ENCODE measurements at places on chromosomes 1 and 21.

- peak; percentile 80 for DNase-seq
Measured at GRCh38 chr1:50348449-50349241, 74.6 kb downstream of the DMRTA2 start.

- no peak for DNase-seq
Measured at GRCh38 chr1:62077821-62078220, 116.8 kb upstream of the L1TD1 start.

GRCh38 chr1:27435566-27436203 lies 43.3 kb downstream of the GPR3 start:
- DNase-seq: no peak

GRCh38 chr1:157380523-157380922 lies 171.8 kb downstream of the FCRL5 start:
- DNase-seq: no peak

DNA sequence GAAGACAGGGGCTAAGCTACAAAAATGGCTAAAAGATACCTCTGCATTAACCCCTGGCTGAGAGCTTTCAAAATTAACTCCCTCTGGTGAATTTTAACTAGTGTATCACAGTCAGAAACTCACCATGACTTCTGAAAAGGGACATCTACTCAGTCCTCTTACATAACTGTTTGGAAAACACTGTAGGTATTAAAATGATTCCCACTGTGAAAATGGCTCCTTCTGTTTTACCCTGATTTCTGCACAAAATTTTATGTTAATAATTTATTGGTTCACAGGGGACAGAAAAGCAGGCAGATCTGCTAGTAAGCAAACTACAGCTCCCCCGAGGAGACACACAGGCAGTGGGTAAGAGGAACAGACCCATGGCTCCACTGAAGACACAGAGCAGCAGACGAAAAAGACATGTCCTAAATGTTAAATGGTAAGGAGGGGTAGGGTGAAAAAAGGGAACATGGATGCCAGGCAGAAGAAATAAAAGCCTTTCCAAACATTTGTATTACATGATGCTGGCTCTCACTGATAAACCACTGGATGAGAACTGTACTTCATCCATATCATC lies 111.7 kb downstream of the SLC45A1 start:
- DNase-seq: no peak

DNA sequence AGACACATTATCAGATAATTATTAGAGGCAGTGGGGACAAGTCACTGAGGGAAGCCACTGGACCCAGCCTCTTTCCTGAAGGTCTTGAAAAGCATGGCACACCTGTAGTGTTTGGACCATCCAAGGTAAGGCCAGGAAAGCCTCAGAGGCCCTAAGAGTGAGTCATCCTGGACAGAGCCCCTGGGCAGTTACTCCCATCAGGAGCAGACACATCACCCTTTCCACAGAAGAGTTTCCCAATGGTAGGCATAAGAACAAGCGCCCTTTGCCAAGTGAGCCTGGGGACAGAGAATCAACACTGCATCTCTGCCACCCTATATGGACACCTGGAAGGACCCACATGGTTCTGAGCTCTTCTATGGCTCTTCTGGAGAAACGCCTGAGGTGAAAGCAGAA lies 136.0 kb downstream of the PLXNA2 start:
- no peak for DNase-seq

GRCh38 chr1:234582681-234583301 lies 27.2 kb downstream of the IRF2BP2 start:
- DNase-seq: no peak

GRCh38 chr1:201531551-201532425 lies 7.1 kb upstream of the NAV1 start:
- no peak for DNase-seq

DNA sequence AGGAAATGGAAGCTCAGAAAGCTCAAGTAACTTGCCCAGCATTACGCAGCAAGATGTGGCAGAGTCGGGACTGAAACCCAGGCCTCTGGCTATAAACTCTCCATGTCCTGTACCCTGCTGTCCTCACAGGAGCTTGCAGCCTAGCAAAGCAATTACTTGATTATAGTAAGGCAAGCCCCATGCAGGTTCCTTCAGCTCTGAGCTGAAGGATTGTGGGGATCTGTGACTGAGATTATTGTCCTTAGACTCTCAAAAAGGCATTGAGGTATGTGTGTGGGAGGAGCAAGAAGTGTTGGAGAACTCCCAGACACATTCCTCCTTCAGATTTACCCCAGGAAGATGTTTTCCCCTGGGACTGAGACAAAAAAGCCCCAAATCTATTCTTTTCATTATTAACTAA lies 124.0 kb upstream of the SPATA6 start:
- no peak for DNase-seq

DNA sequence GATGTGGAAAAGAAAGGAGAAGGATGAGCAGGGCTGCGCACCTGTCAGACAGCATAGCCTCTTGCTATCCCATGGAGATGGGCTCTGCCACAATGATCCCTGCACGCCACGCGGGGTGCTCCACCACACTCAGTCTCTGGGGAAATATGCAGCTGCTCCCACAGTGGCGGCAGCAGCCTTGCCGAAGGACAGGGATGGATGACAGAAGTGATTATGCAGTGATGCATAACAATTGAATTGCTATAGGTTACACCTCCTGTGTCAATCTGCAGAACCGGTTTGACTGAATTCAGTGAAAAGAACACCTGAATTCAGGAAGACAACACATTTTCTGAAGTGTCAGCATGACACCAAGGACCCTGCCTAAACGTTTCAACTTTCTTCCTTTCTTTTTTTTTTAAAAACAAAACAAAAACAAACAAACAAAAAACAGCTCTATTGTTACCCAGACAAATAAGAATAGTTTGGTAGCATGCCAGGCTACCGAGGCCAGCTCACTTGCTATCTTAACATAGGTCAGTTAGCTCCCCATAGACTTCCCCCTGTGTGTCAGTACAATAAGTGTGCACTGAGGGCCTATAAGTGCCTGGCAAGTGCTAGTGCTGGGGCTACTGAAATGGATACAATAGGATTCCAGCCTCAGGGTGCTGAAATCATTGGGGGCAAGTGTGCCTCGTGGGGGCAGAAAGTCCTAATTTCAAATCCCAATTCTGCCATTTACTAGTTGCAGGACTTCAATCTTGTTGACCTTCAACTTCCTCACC lies 127.6 kb upstream of the LMO4 start:
- DNase-seq: no peak

GRCh38 chr1:231611851-231612250 lies 14.7 kb upstream of the DISC1 start:
- no peak for DNase-seq

GRCh38 chr1:97740891-97741290 lies 179.9 kb downstream of the DPYD start:
- no peak for DNase-seq

GRCh38 chr1:82632155-82632554 lies 831.4 kb downstream of the ADGRL2 start:
- DNase-seq: no peak

- no peak for DNase-seq
Measured at GRCh38 chr1:168121401-168122011, 15.2 kb downstream of the GPR161 start.

DNA sequence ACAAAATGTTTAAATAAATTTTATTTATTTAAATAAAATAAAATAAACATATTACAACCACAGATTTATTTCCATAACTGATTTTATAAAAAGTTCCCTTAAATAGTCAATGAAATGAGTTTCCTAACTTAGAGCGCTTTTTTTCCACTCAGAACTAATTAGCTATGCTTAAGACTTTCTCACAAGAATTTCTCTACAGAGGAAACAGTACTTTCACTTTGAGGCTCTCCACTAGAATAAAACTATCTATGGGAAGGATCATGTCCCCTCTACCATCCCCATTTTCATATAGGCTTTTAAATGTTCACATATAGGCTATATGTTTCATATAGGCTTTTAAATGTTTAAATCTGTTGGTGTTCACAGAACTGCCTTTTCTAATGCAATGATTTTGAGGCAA lies 40.0 kb upstream of the DPH5 start:
- DNase-seq: no peak

DNA sequence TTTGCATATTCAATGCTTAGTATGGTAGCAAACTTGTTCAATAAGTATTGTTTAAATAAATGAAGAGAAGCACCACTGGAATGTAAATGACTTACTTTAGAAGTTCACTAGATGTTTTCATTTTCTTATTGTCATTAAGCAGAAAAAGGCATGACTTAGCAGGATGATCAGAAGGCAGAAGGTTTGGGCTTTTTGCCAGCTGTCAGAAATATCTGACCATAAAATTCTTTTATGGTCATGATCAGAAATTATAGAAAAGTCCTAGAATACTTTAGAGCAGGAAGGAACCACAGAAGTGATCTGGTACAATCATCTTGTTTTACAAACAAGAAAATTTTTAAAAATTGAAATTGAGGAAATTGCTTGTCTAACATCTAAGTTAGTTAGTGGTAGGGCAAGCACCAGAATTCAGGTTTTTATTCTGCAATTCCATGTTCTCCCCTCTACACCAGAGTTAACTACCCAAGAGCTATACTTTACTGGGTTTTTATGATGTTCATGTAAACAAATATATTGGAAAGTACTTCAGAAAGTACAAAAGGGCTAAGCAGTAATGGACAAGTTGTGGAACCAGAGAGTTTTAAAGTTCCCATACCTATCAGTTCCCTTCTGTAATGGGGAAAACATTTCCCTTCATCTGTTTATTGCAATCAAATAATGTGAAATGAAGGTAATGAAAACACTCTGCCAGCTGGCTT lies 10.1 kb downstream of the FMO5 start:
- DNase-seq: no peak

DNA sequence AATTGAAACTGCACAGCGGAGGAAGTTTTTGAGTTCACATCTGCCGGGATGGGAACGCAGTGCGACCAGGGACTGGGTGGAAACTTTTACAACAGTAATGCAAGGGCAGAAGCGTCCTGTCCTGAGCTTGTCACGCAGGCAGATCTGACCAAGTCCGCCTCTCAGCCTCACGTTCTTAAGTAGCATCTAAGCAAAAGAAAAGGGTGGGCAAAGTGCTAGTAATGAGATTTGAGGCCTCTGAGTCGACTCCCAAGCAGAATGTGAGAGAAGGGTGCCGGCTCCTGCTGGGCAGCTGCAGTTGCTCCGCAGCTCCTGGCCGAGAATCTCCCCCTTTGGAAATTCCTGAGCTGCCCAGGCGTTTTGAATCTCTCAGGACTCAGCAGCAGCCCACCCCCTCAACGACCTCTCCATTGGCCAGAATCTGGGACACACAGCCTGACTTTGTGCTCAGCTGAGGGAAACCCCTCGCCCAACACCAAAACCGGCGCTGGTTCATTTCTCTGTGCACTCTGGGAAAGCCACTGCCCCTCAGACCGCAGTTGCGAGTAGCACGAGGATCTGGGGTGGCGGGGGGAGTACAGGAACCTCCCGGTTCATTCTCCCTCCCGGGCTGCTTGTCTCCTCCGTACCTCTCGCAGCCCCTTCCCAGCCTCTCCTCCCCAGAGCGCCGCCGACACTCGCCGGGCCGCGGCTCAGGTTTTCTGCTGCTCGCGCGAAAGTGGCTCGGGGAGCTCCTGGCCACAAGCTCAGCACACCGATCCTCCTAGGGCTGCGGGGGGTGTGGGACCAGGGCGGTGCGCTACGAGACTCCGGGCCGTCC lies 913 bp upstream of the S1PR1 start:
- DNase-seq: no peak

DNA sequence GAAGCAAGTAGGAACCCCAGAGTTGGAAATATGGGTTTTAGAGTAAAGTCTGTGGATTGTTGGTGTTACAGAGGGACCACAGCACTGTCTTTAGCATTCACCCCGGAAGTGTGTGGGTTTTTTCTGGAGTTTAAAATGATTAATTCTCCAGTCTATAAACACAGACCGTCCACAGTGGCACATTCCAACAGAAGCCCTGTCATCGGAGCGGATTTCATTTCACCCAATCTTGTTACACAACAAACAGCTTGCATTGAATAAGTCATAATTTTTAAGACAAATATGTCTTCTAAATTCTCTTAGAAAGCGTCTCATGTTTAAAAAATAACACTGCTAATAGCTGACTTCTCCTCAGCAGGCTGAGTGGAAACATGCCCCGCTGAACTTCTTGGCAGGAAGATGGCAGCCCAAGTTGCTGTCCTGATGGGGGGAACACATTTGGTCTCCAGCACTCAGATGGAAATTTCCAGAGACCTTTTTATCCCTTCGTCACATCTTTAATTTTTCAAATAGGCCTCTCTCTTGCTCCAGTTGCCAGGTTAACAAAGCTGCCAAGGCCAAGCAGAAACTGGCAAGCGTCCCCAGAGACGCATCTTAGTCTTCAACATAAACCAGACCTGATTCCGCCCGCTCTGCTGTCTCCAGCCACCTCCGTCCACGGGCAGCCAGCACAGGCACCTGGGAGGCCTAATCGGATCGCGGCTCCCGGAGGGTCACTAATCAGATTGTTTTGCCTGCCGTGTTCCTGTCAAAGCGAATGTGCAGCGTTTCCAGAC lies 28.8 kb upstream of the SLC19A1 start:
- peak; percentile 98 for DNase-seq

GRCh38 chr1:20212685-20213331 lies 26.5 kb upstream of the PLA2G2C start:
- DNase-seq: peak; percentile 63

- no peak for DNase-seq
Measured at GRCh38 chr1:62810420-62811274, 26.7 kb downstream of the ATG4C start.

- no peak for DNase-seq
Measured at GRCh38 chr1:57063406-57064125, 97.8 kb upstream of the C8B start.

DNA sequence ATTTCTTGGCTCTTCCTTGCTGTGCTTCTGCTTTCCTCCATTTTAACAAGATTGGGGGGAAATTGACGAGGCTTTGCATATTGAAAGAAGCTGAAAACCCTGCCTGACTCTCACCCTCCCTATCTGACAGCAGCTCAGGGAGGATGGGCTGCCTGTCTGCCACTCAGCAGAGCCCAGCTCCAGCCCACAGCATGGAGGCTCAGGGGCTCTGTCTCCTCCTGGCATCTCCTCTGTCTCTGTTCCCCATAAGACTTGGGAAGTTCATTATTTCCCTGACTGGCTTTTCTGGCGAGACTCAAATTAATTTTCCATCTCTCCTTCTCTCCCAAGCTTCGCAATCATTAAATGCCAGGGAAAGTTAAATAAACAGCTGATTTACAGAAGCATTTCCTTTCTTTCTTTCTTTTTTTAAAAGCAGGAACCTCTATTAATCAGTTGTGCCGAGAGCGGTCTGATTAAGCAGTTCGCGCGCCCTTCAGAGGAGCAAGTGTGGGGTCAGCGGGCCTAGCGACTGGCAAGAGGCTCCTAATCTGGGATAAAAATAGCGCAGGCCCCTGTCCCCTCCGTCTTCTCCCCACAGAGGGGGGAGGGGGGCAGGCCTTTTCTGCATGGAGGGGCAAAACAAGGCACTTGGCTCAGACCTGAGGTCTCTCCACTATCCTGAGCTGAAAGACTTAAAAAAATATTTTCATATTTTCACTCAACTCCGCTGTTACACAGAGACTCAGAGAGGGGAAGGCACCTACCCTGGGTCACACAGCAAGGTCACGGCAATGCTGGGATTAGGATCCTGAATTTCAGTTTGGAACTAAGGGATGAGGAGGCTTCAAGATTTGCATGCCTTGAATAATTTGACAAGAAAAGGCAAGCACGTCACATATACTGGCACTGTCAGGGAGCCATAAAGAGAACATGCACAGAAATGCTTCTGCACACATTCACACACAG lies 170.4 kb downstream of the ACTL8 start:
- DNase-seq: no peak

Data from SK-N-DZ (cell line).